Renal cortical epithelial cell (primary cell): ENCODE measurements at places on chromosomes 1 and 21. TPM values are rescaled to one million over a fixed set of nuclear protein-coding genes. Genes with fewer than 3 reads are reported as not detected.

Gene SYT6
- total RNA-seq, result not detected in 2 replicates

Gene DIO1
- not detected in 2 replicates for total RNA-seq

Gene LIN28A
- not detected in 2 replicates for total RNA-seq

Gene DUSP23
- 34.0 and 69.3 TPM in 2 replicates for total RNA-seq

Gene HSF2BP
- total RNA-seq, result 2.6 and 3.8 TPM in 2 replicates

Gene CELA3B
- total RNA-seq, result not detected in 2 replicates

Gene CRP
- not detected in 2 replicates for total RNA-seq

Gene LCE1E
- total RNA-seq, result not detected in 2 replicates

Gene FBLIM1
- 213 and 231 TPM in 2 replicates for total RNA-seq

Gene LRRC53
- not detected in 2 replicates for total RNA-seq

Gene ZBTB8A
- total RNA-seq, result 7.3 and 8.9 TPM in 2 replicates

Gene S100A4
- 7.6 and 303 TPM in 2 replicates for total RNA-seq

Gene COL9A2
- total RNA-seq, result 4.2 and 7.5 TPM in 2 replicates

Gene CLCA4
- total RNA-seq, result not detected in 2 replicates

Gene TNFRSF25
- total RNA-seq, result 3.3 and 9.7 TPM in 2 replicates

Gene SPRR1B
- total RNA-seq, result not detected in 2 replicates

Gene ZFP69B
- total RNA-seq, result 1.2 and 4.9 TPM in 2 replicates

Gene RNU1-1
- total RNA-seq, result under 0.01 TPM in 2 replicates

Gene MNDA
- total RNA-seq, result not detected in 2 replicates

Gene GJA9
- total RNA-seq, result 0.20 and 0.35 TPM in 2 replicates

Gene DCST1
- not detected in 2 replicates for total RNA-seq

Gene MROH7
- not detected in 2 replicates for total RNA-seq

Gene EXTL1
- total RNA-seq, result 0.05 TPM in 1 of 2 replicates, not detected in the other

Gene ZMYND12
- total RNA-seq, result 0.87 and 1.3 TPM in 2 replicates

Gene GREM2
- total RNA-seq, result under 0.01 TPM in 1 of 2 replicates, not detected in the other

Gene SDC3
- total RNA-seq, result 12.3 and 56.7 TPM in 2 replicates

Gene NBPF4
- total RNA-seq, result not detected in 2 replicates
